ENCODE measurements at places on chromosomes 12 and 14.

DNA sequence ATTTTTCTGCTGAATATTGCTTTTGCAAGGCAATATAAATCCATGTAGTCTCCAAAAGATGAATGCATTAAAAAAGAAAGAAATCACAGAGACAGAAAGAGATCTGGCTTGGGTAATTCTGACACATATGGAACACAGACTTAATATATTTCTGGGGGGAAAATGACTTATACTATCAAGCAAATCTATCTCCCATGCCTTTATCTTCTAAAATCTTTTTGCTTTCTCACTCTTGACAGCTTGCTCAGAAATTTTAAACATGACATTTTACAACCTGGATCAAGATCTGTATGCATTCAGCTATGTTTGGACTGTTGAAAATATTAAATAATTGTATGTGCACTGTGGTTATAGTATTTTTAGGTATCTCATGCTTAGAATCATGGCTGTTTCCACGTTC, 73.0 kb downstream of the KITLG start:
- no peak for DNase-seq

DNA sequence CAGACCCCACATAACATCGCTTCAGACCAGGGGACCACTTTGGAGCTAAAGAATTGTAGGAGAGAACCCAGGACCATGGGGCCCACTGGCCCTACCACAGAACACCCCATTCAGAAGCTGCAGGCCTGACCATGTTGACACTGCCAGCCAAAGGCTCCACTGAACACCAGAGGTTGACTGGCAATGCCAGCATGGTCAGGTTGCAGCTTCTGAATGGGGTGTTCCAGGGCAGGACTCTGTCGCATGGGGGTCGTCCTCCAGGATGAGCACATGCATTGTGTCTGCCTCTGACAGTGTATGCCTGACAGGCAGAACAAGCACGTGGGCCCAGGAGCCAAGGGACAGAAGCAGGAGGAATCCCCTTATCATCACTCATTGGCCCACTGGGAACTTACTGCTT, 34.1 kb downstream of the DIO3 start:
- no peak for DNase-seq

GRCh38 chr12:11749943-11750690, 100.6 kb downstream of the ETV6 start:
- no peak for DNase-seq

GRCh38 chr12:9881988-9882387, 699 bp downstream of the KLRF2 start:
- DNase-seq, result no peak

- no peak for DNase-seq
Observed at GRCh38 chr14:102493096-102493495, 16.5 kb downstream of the ANKRD9 start.

- no peak for DNase-seq
Observed at GRCh38 chr14:90388982-90389381, 7.8 kb upstream of the CALM1 start.

DNA sequence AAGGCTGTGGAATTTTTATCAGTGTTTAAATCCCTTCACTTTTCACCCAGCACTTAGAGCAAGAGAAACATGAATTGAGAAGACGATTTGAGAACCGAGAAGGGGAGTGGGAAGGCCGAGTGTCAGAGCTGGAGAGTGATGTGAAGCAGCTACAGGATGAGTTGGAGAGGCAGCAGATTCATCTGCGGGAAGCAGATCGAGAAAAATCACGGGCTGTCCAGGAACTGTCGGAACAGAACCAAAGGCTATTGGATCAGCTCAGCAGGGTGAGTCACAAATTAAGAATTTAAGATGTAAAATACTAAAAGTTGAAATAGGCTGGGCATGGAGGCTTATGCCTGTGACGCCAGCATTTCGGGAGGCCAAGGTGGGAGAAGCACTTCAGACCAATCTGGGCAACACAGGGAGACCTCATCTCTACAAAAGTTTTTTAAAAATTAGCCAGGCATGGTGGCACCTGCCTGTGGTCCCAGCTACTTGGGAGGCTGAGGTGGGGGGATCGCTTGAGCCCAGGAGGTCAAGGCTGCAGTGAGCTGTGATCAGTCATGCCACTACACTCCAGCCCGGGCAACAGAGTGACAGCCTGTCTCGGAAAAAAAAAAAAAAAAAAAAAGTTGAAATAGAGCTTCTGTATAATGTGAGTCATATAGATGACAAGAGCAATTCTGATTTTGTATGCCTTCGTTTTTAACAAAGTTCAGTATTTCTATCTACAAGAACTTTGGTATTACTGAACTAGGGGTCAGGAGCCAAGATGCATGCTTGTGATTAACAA, 9.6 kb downstream of the BICDL1 start:
- no peak for DNase-seq

- DNase-seq, result no peak
Observed at GRCh38 chr12:74985986-74986319, 223.7 kb downstream of the KCNC2 start.

DNA sequence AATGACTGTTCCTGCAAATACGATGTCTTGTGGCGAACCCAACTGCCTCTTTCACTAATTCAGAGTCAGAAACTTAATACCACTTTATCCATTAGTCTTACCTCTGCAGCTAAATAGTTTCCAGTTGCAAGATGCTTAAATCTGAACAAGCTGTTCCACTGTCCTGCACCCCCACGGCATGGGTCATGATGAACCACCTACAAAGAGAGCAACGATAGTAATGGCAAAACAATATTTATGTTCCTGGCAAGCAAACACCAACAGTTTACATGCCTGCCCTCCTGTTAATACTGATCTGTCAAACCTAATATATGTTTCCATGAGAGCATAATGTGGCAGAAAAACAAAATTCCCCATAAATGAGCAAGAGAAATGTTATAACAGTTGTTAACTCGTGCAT, 121.9 kb downstream of the ITPR2 start:
- DNase-seq, result no peak

- DNase-seq, result no peak
Observed at GRCh38 chr12:53765891-53766290, 14.1 kb upstream of the CISTR start.

GRCh38 chr14:99514552-99515300, 33.5 kb downstream of the CCNK start:
- DNase-seq, result no peak

DNA sequence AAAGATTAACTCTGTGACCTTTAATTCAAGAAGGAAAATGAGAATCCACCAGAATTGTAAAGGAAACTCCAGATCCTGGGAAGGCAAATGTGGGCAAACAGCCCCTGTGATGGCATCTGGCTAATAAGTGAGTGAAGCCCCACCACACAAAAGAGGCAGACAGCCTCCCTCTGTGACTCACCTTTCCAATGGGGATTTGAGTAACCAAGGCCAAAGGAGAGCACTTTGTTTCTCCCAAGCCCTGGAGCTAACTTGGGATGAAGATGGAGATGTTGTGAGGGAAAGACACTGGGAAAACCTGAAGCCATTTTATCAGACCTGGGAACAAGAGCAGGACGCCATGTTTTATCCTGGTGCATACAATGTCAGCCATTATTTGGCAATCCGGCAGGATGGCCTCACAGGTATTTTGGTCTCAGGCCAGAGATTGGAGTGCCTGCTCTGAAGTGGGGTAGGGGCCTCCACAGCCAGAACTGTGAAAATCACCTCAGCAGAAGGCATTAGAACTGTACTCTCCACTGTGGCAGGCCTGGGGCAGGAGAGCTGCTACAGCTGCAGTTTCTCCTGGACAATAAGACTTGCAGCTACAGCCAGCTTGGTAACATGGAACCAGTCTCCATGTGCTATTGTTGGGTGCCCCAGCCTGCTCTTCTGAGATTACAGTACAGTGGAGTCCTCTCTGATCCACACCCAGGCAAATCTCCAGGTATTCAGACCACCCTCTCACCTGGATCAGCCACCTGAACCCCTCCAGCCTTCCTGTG, 96.6 kb upstream of the PCED1B start:
- DNase-seq, result no peak

GRCh38 chr12:117857632-117858612, 110.9 kb downstream of the KSR2 start:
- DNase-seq, result no peak

- no peak for DNase-seq
Observed at GRCh38 chr12:91213-91612, 24.6 kb downstream of the IQSEC3 start.

DNA sequence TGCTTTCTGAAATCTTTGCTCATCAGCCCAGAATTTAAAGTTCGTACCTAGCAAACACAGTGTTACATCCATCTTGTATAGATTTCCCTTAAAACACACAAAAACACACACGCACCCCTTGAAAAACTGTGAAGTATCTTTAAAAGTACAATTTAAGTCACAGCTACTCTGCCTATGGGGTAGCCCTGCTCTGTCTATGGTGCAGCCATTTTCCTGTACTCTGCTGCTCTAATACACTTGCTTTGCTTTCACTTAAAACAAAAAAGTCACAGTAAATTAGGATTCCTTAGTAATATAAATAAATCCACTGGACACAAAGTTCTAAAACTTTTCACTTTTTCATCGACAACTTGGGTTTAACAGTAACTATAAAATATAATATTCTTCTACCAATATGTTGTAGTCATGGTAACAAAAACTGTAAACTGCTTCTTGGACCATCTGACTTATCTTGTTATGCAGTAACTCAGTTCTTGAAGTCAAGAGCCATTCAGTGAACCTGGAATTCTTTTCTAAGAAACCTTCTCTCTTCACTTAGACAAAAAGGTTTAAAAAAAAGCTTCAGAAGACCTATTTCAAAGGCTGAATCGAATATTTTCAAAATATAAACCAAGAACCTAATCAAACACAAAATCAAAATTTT, 63.5 kb downstream of the MED13L start:
- no peak for DNase-seq

DNA sequence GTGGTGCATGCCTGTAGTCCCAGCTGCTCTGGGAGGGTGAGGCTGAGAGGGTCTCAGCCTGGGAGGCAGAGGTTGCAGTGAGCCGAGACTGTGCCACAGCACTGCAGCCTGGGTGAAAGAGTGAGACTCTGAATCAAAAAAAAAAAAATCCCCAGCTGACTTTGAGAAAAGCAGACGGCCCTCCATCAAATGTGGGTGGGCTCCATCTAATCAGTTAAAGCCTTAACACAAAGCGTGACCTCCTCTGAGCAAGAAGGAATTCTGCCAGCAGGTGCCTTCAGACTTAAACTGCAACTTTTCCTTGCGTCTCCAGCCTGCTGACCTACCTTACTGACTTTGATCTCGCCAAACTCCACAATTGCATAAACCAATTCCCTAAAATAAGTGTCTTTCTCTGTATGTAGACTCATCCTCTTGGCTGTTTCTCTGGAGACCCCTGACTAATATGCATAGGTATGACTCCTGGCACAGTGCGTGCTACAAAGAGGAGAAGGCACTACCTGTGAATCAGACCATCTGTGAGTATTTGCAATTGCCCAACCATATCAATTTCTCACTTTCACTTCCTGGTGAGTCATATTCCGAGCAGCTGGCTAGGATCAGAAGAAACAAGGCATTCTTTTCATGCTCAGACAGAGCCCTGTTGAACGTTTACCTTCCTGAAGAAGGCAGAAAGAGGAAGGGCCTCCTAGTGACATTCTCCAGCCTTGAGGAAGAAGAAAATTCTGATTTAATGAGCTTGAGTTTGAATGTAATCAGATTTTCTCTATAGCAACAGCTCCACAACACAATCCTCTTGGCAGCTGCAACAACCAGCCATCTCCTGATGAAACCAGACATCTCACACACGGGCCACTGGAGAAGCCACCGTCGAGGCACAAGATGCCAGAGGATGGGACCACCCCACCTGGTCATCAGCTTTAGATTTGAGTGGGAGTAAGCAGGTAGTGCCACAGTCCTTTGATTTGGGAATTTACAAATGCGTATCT, 54.3 kb downstream of the CLMN start:
- peak; percentile 100 for DNase-seq

GRCh38 chr14:100895411-100895810, 8.1 kb downstream of the RTL1 start:
- no peak for DNase-seq

DNA sequence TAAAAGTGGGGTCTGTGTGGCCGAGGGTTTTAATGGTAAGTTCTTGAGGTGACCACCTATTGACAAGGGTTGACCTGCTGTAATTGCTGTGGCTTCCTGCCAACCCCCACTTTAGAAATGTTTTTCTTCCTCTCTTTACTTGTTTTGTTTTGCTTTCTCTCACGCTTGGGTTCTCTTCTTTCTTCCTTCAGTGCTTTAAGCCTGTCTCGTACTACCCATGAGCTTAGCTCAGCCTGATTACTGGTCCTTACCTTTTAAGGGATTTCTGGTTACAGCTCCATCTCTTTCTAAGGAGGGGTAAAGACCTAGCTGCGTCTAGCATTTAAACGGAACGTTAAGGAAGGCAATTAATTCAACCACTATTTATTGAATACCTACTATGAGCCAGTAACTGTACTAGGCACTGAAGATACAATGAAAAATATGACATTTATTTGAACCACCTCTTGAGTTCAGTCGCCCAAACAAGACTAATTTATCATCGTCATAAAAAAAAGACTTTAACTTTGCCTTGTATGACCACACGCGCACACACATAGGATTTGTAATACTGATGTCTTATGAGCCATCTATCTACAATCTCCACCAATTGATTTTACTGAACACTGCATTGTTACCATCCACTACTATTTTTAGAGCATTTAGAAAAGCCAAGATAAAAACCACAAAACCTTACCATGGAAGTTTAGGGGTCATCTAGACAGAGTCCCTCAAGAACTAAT, 888 bp upstream of the PPP1R12A start:
- DNase-seq, result peak; percentile 37
